Stimulated activated CD4-positive, alpha-beta T cell treated with anti-CD3 and anti-CD28 coated beads, Interleukin-1b, Interleukin-23, amount 100 ng/mL, for 1 hour (primary cell): ENCODE measurements at places on chromosomes 3 and 15.

DNA sequence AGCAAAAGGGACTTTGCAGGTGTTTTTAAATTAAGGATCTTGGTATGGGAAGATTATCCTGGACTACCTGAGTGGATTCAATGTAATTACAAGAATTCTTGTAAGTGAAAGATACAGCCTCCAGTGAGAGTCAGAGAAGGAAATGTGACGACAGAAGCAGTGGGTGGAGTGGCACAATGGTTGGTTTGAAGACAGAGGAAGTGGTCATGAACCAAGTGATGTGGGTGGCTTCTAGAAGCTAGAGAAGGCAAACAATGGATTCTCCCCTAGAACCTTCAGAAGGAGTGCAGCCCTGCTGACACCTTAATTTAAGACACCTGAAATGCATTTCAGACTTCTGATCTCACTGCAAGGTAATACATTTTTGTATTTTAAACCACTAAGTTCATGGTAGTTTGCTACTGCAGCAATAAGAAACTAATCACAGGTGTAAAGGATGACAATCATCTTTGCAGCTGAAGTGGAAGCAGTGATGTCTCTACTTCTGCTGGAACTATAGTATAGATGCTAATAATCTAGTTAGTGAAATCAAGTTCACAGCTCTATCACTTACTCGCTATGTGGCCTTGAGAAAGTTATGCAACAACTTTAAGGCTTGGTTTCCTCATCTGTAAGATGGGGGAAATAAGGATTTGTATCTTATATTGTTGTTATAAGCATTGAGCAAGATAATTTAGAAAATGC, 403.4 kb upstream of the SUCLG2 start:
- DNase-seq = no peak

GRCh38 chr15:90159213-90159612, 41.9 kb upstream of the SEMA4B start:
- no peak for DNase-seq

DNA sequence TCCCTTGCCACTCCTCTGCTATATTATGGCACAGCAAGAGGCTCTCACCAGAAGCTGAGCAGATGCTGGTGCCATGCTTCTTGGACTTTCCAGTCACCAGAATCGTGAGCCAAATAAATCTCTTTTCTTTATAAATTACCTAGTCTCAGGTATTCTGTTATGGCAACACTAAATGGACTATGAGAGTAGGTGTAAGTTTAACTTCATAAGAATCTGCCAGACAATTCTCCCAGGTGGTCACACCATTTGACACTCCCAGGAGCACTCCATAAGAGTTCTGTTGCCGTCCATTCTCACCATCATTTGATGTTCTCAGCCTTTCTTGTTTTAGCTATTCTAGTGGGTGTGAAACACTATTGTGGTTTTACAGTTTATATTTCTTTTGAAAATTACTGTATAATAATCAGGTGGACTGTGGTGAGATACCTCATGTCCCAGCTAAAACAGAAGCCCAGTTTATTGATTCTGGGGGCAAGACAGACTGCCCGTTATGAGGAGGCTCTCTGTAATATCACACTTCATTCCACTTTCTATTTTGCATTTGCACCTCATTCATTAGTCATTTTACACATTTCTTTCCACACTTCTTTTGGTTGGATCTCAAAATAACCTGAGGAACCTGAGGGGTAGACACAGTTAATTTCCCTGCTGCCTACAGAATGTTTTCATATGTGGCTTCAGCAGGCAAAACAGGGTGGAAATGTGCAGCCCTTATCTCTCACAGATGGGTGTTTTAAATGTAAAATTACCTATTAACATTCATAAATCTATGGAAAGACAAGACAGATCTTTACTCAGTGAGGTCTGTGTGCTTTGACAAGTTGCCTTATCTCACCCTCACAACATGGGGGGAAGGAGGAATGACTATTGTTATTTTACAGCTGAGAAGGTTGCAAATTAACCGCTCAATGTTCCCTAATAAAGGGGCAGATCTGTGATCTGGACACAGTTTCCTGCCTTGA, 42.1 kb downstream of the CDCP1 start:
- DNase-seq = no peak

- no peak for DNase-seq
Observed at GRCh38 chr3:139458348-139458747, 18.0 kb downstream of the RBP2 start.

DNA sequence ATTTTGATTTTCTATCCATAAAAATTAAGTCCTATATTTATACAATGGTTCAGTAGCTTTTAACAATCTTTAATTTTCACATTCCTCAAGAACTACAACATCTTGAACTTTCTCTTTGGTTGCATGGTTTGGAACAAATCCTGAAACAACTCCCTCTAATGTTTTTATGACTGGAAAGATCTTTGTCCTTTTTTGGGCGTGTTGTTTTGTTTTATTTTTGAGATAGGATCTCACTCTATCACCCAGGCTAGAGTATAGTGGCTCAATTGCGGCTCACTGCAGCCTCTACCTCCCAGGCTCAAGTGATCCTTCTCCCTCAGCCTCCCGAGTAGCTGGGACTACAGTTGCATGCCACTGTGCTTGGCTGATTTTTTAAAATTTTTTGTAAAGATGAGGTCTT, 4.0 kb downstream of the STX19 start:
- DNase-seq = no peak

GRCh38 chr3:59436164-59436958, 386.5 kb upstream of the CFAP20DC start:
- no peak for DNase-seq

DNA sequence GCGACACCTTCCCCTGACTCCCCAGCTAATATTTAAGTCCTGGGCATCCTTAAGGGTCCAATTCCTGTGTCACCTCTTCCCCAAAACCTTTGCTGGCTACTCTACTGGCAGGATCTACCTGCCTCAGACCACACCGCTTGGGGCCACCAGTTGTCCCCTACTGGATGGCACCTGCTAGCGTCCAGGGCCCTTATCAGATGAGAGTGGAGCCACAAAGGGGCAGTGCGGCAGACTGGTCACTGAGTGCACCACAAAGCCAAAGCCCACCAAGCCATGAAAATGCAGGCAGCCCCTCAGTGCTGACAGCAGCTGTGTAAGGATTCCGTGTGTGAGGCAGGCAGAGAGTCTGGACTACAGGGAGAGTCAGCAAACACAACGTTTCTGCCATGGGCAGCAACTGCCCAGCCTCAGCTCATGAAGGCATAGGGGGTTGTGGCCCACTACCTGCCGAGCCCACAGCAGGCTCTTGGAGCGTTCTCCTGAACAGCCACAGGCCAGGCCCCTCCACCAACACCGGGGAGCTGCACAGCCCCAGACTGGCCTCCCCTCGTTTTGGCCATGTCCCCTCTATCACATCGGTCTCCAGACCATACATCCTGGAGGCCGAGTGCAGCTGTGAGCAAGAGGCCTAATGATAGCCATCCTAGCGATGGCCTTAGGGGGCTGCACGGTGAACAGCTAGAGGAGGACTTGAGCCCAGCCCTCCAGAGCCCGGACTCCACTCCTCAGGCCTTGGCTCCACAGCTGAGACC, 32.3 kb downstream of the ALDH1L1 start:
- DNase-seq = no peak

- DNase-seq = no peak
Observed at GRCh38 chr3:131403216-131403895, 21.8 kb downstream of the NUDT16 start.

DNA sequence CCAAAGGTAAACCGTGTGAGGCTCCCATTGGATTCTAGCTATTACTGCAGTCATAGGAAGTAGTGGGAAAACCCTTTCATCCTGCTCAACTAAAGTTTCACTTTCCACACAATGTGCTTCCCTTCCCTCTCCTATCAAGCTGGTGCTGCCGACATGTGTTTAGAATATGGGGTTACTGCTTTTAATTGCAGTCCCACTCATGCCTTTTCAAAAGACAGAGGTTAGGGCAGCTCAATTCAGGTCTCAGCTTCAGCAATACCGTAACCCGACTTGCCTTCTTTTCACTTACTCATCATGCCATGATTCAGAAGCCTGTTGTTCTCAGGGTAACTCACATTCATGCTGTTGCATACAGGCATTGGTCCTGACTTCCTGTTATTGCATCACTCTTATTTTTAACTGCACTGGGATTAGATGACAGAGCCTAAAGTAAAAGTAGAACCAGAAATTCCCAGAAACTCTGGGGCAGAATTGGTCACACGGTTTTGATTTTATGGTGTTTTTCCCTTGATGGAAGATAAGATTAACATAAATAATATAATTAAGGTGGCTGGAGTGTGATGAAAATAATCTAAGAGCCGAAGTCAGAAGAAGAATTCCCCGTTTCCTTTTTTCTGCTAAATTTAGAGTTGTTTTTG, 45.7 kb downstream of the C2CD4B start:
- no peak for DNase-seq

- DNase-seq = no peak
Observed at GRCh38 chr3:40464339-40465110, 7.4 kb downstream of the RPL14 start.

- no peak for DNase-seq
Observed at GRCh38 chr15:65450556-65450955, 27.8 kb upstream of the IGDCC4 start.

DNA sequence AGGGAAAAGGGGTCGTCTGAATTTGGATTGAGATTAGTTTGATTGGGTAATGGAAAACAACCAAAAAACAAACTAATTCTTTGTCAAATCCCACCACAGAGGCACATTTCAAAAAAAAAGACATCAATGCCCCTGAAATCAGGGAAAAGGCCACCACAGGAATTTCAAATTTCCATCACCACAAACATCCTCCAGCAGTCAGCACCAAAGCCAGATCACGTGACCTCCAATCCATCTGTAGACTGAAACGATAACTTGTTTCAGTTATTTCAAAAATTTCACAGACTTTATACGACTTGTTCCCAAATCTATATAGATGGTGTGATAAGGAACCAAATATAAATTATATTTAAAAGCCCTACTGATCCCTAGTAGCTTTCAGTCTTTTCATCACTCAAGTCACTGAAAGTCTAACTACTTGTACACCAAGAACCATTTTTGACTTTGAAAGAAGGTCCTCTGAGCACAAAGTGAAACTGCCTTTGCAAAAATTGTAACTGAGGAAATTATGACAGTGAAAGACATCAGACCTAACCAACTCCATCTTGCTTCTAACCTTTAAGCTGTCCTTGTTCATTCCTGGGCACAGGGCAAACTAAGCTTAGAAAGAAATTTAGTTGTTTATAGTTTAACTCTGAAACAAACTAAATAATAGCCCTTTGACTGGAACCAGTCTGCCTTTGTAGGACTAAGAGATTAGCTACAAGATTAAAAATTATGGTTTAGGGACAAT, 48.1 kb upstream of the PLCL2 start:
- no peak for DNase-seq

DNA sequence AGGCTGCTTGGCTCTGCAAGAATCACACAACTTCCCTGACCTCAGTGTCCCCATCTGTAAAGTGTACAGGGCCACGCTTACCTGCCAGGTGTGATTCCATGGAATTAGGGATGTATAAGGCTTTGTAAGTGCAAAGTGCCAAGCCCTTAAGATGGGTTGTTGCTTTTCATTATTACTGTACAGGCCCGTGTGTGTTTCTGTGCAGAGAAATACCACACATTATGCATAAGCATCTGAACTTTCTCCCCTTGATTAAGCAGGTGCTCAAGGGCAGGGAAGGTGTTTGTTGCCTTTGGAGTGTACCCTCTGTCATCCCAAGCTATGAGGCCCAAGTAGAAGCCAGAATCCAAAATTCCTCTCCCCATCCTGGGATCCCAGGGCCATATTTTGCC, 13.6 kb upstream of the HRH1 start:
- no peak for DNase-seq

- DNase-seq = no peak
Observed at GRCh38 chr3:13713396-13713795, 164.5 kb downstream of the FBLN2 start.

GRCh38 chr3:40690749-40691451, 166.1 kb downstream of the ZNF621 start:
- DNase-seq = no peak

DNA sequence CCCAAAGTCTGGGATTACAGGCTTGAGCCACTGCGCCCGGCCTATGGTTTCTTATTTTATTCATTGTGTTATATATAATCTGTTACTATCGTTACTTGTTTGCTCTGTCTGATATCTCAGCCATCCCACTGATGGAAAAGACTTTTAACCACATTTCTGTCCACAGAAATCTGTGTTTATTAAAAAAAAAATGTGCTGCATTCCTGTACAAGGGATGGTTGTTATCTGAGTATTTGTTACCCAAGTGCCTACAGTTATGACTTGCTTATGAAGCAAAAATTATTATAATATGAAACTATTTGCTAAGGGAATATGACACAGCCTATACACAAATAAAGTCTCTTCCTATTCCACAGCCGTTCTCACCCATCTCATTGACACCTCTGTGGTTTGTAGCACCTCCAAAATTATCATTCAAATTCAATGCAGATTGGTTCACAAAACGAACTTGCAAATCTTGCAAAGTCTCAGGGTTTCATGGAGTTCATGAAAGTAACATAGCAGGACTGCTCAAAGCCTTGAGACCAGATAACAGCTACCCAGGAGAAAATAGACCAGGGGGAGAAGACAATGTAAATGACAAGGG, 47.4 kb upstream of the UBE2E1 start:
- no peak for DNase-seq

DNA sequence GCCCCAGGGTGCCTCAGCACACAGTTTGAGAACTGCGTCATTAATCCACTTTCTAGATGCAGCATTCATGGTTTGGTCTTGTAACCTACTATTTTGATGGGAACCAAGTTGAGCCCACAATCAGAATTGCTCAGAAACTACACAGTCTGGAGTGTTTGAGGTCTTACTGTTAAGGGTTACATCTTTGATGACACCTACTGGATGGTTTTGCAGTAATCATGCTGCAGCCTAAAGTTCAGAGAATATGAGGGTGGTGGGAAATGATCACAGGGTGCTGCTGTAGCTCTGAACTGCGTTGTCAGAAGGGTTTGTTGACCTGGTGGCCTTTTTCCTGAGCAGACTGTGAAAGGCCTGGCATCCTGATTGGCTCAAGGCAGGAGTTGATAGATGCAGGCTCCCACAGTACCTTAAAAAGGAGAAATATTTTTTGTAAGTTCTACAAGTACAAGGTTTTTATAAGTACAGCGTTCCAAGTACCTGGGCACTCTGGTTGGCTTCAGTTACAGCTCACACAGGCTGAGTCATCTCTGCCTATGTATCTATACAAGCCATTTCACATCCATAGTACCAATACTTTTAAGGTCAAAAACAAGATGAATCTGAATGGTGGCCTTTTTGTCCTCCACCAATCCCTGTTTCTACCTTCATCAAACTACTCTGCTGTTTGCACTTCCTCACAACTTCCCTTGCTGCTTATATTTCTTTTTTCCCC, 60.5 kb upstream of the ACKR4 start:
- DNase-seq = no peak

- DNase-seq = no peak
Observed at GRCh38 chr15:70587896-70588567, 175.3 kb downstream of the UACA start.

GRCh38 chr15:51198701-51199232, 104.1 kb upstream of the TNFAIP8L3 start:
- DNase-seq = no peak
